ENCODE measurements at places on chromosomes 1 and 21.

GRCh38 chr1:188314557-188315137 is 1485.9 kb downstream of the PLA2G4A start:
- no peak for DNase-seq

- no peak for DNase-seq
Measured at GRCh38 chr1:74474585-74474984, 37.8 kb downstream of the LRRC53 start.

GRCh38 chr1:107829036-107829770 is 135.8 kb downstream of the VAV3 start:
- no peak for DNase-seq

DNA sequence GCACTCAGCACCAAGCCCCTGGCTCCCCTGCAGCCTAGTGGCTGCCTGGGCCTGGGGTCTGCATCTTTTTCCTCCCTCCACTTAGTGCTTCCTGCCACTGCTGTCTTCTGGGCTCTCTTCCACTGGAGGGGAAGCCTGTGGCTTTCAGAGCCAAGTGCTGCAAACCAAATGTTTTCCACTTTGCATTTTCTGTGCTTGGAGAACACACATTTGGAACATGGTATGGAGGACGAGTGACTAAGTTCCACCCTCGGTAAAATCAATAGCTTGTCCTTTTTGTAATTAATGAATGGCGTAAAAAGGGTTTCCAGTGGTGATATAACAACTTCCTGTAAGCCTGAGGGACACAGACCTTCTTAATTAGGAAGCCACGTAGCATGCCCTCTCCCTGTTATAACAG is 10.1 kb upstream of the GPR153 start:
- DNase-seq: no peak

DNA sequence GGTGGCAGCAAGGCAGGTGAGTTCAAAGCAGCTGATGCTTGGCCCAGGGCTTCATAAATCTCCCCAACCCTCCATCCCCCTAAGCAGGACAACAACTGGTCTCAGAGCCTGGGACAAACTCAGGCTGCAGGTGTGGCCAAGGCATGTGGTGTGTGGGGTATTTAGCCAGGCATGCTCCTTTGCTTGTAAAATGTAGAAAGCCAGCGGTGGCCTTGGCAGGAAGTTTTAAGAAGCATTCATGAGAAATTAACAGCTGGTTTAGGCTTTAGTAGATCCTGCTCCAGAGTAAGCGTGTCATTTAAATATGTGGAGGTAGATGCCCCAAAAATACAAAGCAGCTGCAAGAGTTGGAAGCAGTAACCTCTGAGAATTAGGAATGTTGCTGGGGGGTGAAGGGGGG is 44.8 kb downstream of the NTPCR start:
- DNase-seq: no peak

GRCh38 chr1:205780335-205780734 is 5.1 kb upstream of the RAB29 start:
- no peak for DNase-seq

- no peak for DNase-seq
Measured at GRCh38 chr1:201702936-201703335, 126.0 kb upstream of the IPO9 start.

GRCh38 chr1:244941121-244941520 is 76.8 kb upstream of the HNRNPU start:
- no peak for DNase-seq

GRCh38 chr1:192601567-192601966 is 26.0 kb downstream of the RGS1 start:
- no peak for DNase-seq

GRCh38 chr1:98454666-98455065 is 206.9 kb upstream of the SNX7 start:
- DNase-seq: no peak

- DNase-seq: no peak
Measured at GRCh38 chr1:238107322-238107721, 216.6 kb upstream of the ZP4 start.

DNA sequence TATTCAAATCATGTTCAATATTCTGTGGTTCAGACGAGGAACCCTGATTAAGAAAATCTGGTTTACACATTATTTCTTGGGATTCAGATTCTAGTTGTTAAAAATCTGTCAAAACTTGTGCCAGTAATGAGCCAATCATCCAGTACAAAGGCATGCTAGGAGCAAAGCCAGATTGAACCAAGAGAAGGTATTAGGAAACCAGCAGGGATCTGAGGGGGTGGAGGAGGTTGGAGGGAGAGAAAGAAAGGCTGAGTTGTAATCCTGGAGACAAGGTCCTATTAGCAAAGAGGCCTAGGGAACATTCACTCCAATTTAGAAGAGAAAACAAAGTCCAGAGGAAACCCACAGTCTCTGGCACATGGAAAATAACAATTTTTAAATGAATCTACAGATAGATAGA is 352.9 kb downstream of the LTN1 start:
- DNase-seq: no peak

DNA sequence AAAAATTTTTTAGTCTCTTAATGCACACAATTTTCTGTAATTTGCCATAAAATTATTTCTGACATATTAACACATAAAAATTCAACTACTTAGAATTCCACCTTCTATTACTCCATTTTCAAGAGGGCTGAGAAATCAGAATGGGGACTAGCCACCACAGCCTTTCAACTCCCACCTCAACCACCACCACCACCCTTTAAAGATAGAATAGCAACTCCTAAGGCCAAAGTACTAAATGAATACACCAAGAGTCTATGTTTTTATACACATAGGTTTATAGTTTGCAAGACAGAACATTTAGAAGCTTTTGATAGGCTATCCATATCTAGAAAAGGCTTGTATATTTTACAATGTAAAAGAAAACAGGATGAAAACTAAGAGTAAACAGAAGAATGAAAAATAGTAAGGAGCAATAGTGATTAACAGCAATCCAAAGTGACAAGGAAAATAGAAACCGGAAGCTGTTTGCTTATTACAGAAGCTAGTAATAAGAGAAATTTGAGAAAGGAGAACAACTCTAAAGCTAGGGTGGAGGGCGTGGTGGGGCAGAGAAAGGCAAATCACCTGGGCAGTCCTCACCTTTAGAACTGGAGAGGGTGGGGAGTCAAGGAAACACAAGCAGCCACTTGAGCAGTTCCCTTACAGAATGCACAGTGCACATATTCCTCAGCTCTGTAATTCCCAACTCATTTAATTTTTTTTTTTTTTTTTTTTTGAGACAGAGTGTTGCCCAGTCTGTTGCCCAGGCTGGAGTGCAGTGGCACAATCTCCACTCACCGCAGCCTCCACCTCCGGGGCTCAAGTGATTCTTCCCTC is 27.7 kb downstream of the EPS15 start:
- DNase-seq: no peak

- DNase-seq: no peak
Measured at GRCh38 chr1:36766481-36766880, 267.8 kb downstream of the GRIK3 start.
